Testis (tissue), 5 donors: ENCODE measurements at places on chromosomes 4 and X.

DNA sequence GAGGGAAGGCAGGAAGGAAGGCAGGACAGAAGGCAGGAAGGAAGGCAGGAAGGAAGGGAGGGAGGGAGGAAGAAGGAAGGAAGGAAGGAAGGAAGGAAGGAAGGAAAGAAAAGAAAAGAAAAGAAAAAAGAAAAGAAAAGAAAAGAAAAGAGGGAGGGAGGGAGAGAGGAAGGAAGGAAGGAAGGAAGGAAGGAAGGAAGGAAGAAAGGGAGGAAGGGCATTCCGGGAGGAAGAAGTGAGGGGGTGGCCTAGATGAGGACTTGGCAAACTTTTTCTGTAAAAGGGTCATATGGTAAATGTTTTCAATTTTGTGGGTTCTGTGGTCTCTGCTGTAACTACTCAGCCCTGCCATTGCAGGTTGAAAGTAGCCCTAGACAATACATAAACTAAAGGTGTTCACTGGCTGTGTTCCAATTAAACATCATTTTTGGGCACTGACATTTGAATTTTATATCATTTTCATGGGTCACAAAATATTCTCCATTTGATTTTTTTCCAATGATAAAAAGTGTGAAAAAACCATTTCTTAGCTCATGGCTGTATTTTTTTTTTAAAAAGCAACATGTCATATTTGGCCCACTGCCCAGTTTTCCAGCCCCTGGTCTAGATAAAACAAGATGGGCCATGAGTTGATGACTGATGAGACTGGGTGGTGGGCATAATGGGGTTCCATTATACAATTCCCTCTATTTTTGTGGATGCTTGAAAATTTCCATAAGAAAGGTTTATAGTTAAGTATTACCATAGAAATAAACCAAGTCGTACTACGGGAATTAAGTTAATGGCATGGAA is 3.1 kb downstream of the ZNF630 start:
- no peak for DNase-seq

- no peak for DNase-seq
These were observed 19.3 kb upstream of the RPL34 start for GRCh38 chr4:108601106-108601505.

DNA sequence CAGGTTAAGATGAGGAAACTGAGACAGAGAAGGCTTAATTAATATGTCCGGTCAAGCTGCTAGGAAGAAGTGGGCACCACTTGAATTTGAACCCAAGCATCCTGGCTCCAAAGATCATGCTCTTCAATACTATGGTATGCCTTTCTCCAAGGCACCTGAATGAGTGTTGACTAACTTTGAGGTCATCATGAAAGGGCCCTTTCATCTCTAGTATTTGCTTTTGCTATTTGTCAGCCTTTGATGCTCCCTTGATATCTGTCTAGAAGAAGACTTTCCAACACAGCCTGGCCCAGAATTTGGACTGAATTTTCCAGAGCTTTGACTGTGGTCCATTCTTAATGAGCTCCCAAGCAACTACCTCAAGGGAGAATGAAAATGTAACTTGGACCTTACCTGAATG is 179.1 kb upstream of the DKK2 start:
- no peak for DNase-seq

- DNase-seq: no peak
These were observed 41.0 kb downstream of the MTNR1A start for GRCh38 chr4:186514271-186514950.
